ENCODE measurements at places on chromosomes 6 and 20.

DNA sequence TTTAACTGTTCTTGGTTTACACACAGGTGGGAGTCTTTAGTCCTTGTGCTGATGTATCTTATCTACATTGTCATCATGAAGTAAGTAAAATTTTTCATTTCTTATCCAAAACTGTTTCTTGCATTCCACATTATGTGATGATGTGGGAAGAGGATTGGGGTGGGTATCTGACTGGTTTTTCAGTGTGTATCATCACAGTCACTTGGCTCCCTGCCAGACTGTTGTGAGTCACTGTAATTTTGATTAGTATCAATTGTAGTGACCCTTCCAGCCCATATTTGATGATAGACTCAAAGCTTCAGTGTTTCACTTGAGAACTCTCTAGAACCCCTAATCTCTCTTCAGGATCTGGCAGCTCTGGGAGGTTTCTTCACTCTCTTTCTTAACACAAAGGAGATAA, 84.5 kb upstream of the RIN2 start:
- DNase-seq: no peak

- DNase-seq: no peak
These were observed 951 bp upstream of the TRIM31 start for GRCh38 chr6:30113841-30114240.

GRCh38 chr20:59232618-59233017, 67.8 kb upstream of the EDN3 start:
- no peak for DNase-seq

- DNase-seq: no peak
These were observed 88.1 kb downstream of the GMPR start for GRCh38 chr6:16326531-16326930.

DNA sequence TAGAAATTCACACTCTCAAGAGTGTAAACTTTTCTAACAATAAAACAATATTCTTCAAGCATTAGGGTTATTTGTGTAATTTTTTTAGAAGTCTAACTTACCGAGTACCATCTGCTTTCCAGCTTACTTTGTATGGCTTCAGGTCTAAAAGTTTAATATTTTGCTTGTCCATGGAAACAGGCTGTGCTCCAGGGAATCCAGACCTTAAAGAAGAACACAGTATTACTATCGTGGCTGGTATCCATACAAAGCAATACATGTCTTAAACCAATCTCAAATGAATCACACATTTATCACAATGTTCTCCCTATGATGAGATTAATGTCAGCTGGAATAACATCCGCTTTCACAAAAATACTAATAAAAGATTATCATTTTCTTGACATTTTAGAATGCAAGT, 73.0 kb downstream of the RNGTT start:
- no peak for DNase-seq

GRCh38 chr6:142944124-142945048, 590 bp downstream of the HIVEP2 start:
- DNase-seq: peak; percentile 48

GRCh38 chr20:36957875-36958667, 6.6 kb upstream of the SAMHD1 start:
- DNase-seq: no peak

DNA sequence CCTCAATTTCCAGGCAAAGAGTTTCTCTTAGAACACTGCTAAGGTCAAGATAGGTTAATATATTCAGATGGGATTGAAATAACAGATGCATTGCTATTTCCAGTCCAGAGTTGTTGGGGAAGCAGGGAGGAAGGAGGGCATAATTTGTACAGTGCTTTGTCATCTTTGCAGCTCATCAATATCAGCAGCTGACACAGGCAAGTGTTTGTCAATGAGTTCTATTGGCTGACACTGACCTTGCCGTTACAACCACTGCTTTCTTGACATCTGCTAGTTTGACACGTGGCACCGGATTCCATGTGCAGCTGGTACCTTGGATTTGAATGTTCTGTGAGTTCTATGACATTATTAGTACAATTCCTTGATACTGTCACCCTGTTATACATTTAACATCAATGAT, 28.0 kb upstream of the MLIP start:
- DNase-seq: no peak

GRCh38 chr6:34549026-34549803, 6.9 kb downstream of the SPDEF start:
- no peak for DNase-seq

GRCh38 chr6:155031091-155031490, 36.0 kb downstream of the TIAM2 start:
- DNase-seq: no peak

GRCh38 chr6:145948328-145948727, 15.8 kb downstream of the SHPRH start:
- no peak for DNase-seq

- no peak for DNase-seq
These were observed 48.0 kb downstream of the NFATC2 start for GRCh38 chr20:51494241-51495110.

DNA sequence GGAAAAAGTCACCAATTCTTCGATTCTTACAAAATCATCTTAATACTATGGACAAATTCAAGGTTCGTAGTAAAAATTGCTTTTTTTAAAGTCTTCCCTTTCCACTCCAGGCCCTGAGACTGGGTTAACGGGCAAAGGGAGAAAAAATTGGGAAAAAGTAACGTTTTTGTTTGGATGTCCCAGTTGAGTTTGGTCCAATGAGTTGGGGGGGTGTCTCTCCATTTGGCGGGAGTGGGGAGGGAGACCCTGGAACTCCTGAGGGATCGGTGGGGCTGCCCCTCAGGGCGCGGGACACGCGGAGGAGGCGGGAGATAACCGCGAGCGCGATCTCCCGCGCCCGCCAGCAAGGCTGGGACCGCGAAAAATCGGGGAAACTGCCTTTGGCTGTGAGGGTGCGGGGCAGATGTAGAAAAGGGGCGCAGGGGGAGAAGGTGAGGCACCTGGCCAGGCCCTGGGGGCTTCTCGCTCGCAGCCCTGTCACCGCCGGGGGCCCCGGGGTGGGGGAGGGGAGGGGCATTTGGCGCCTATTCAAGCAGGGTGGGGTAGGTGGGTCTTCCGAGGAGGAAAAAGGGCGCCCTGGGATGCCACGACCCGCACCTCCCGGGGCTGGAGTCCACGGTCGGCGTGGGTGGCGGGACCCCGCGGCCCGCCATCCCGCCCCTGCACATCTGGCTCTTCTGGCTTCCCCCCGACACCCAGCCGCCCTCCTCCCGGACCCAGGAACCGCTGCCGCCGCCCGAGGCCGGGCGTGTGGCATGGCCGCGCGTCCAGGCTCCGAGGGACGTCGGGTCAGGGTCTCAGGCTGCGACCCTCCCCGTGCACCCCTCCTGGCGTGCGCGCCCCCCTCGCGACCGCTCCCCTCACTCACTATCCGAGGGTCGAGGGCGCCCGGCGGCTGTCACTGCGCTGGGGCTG, 595 bp downstream of the FBXO5 start:
- peak; percentile 23 for DNase-seq

GRCh38 chr20:64131406-64131805, 24.0 kb upstream of the NPBWR2 start:
- no peak for DNase-seq

Measured in progenitor cell of endocrine pancreas (in vitro differentiated cells).